ENCODE measurements at places on chromosomes 5 and 9. TPM values are rescaled to one million over a fixed set of nuclear protein-coding genes. Genes with fewer than 3 reads are reported as not detected.

The LCP2 gene
- 12.1 TPM for total RNA-seq

The CTNNAL1 gene
- 32.3 TPM for total RNA-seq

DNA sequence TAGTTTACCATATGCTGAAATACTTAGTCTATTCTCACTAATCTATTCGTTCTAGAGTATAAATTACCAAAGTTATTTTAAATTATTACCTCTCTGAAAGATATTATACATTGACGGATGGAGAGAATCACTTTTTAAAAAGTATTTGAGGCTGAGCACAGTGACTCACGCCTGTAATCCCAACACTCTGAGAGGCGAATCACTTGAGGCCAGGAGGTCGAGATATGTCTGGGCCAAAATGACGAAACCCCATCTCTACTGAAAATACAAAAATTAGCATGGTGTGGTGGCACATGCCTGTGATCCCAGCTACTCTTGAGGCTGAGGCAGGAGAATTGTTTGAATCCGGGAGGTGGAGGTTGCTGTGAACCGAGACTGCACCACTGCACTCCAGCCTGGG lies 64.0 kb upstream of the SPATA31C2 start:
- DNase-seq, result no peak

DNA sequence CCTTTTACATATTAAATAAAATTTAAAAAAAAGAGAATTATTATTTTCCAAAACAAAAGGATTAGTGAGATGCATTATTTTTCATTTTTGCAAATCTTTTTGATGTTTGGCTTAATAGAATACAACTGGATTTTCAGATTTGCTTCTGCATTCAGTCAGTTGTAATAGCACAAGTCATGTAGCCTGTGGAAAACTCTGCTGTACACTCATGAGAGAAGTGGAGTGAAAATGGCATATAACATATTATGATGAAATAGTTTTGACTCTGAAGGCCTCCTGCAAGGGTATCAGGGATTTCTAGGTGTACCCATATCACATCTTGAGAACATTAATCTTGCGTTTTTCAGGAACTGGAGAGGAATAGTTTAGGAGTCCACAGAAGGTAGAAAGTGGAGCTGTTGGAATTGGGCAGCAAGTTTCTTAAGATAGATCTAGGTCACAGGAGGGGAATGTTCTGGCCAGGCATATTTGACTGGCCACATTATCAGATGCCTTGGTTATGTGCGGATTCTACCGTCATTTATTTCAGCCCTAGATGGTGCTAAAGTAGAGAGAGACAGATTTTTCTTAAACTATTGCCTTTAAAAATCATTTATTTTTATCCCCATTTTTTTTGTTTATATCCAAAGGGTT lies 16.4 kb downstream of the LNPEP start:
- DNase-seq, result no peak

All from uterus (tissue), 4 donors.